Stimulated activated CD4-positive, alpha-beta T cell treated with anti-CD3 and anti-CD28 coated beads, Interleukin-15, amount 100 ng/mL, for 1 hour (primary cell): ENCODE measurements at places on chromosomes 7 and 10.

DNA sequence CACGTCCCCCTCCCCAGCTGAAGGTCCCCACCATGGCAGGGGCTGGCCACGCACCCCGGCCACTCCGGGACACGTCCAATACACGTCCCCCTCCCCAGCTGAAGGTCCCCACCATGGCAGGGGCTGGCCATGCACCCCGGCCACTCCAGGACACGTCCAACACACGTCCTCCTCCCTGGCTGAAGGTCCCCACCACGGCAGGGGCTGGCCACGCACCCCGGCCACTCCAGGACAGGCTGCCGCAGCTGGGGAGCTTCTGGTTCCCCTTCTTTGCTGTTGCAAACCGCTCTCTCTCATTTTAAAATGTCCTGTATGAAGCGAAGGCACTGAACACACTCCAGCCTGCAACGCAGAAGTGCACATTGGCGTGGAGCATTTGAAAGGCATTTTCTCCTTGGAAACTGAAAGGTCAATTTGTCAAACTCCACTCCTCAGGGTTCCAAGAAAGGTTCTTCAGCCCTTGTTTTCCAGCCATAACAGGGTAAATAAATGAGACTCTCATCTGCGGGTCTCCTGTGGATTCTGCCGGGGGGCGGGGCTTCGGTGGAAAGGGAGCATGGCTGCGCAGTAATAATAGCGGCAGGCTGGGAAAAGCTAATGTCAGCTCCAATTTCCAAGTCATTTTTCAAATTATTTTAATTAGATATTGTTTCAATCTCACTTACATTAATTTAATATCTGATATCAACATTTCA, 580.3 kb downstream of the DNAJB6 start:
- no peak for DNase-seq

- no peak for DNase-seq
These were observed 371.4 kb downstream of the PHTF2 start for GRCh38 chr7:78169992-78170391.

GRCh38 chr7:33750177-33750576, 155.2 kb upstream of the BMPER start:
- no peak for DNase-seq

DNA sequence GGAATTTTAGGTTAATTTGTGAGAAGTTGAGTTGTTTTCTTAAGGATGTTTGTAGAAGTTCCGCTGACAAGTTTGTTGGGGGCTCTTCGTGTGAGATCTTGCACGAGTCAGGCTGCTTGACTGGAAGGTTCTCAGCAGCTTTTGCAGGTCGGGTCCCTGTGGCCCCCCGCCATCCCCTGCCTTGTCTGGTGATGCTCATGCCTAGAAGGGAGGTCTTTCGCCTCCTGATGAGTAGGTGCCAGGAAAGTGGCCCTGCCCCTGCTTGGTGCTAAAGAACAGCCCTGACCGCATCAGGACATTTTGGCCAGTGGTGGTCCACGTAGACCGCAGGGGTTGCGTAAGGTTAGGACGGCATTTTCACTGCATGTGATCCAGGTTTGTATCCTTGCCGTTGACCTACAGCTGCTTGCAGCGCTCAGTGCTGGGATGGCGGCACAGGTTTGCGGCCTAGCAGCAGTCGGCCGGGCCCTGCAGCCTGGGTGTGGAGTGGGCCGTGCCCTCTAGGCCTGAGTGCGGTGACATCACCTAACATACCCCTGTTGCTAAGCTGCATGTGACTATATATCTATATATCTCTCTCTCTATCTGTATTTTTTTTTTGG, 62.4 kb downstream of the DNAJB6 start:
- no peak for DNase-seq

DNA sequence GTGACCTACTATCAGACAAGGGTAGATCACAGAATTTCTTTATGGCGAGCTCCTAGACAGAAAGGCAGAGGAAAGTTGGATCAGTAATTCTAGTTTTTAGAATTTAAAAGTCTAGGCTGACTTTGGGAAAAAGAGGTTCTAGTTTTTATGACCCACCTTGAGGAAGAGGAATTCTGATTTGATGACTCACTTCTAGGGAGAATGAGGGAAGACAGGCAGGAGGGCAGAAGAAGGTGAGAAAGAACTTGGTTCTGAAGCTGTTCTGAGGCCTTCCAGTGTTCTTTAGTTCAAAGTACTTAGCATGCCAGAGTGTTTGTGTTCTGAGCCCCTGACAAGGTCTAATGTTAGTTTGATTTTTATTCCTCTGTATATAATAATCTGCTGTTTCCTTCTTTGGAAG, 97.2 kb downstream of the PODXL start:
- no peak for DNase-seq

DNA sequence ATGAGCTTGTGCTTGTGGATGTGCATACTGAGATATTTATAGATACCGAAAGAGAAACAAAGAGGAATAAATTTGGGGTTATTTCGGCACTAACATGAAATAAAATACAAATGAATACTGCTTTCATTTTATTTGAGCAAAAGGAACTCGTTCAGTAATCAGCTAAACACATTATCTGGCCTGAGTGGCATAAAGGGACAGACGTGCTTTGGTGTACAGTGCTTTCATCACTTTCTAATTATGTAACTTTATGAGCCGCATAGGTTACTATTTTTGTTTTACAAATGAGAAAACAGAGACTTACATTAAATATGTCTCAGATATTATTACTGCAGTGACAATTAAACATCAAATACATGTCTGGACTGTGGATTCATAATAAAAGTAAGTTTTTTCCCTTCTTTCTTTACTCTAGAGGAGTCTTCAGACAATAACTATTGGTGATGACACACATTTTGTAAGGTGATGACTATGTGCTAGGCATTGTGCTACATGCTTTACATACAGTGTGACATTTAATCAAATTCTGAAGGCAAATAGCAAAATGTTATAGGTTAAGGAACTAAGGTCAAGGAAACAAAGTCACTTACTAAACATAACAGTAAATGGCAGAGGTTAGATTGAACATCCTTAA, 503.3 kb downstream of the SORCS1 start:
- DNase-seq, result no peak

- DNase-seq, result no peak
These were observed 25.2 kb downstream of the IMMP2L start for GRCh38 chr7:111537134-111537533.

- no peak for DNase-seq
These were observed 32.2 kb downstream of the DGKB start for GRCh38 chr7:14870394-14870793.

GRCh38 chr7:157975401-157976372, 611.9 kb downstream of the PTPRN2 start:
- no peak for DNase-seq

DNA sequence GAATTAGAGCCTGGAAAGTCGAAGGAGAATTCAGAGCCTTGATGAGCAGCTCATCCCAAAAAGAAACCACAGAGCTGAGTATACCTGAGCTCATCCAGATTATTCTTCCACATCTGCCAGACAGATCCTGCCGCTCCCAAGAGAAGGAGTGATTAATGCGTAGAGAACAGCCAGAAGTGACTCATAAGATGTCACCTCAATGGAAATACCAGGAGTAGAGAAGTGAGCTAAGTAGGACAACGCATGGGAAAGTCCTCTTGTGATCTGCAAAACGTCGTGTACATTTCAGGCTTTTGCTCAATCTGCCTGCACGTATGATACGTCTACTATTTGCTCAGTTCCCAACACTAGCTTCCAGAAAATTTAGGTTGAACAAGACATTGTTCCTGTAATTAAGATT, 230.5 kb upstream of the AUTS2 start:
- DNase-seq, result no peak

DNA sequence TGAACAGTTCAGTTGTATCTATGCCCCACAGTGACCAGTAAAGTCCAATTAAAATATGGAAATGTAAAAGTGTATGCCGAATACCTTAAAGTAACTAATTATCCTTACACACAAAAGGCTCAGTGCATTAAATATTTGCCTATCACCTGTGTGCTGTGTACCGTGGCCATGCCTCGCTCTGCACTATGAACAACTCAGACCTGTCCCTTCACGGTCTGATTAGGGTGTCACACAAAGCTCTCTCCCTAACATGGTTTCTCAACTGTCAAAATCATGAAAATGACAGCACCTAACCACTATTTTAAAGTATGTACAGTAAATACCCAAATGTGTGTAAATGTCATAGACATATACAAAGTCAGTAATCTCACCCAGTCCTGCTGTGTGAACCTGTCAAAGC, 43.1 kb downstream of the STK17A start:
- DNase-seq, result no peak

DNA sequence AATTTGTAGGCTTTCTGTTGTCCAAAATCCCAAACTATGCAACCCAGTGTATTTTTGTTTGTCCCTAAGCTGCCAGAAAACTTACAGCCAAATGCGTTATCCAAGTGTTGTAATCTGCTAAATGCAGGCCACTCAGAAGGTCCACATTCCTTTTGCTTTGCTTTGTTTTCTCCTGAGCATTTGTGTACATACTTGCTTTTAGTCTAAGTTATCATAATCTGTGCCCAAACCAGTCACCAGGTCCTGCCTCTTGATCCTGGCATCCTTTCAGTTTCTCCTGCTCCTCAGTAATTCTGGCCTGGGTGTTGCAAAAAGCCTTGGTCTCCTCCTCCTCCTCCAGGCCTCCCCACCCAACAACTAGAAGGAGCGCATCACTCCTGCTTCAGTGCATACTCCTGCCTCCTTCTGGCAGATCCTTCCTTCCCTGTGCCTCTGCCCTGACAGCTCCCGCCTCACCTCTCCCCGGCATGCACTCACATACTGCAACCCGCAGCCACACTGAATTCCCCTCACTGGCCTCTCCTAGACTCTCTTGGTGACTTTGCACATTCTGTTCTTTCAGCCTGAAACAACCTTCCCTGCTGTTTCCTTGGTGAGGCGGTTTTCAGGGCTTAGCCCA, 2.3 kb downstream of the DENND2A start:
- DNase-seq, result no peak

DNA sequence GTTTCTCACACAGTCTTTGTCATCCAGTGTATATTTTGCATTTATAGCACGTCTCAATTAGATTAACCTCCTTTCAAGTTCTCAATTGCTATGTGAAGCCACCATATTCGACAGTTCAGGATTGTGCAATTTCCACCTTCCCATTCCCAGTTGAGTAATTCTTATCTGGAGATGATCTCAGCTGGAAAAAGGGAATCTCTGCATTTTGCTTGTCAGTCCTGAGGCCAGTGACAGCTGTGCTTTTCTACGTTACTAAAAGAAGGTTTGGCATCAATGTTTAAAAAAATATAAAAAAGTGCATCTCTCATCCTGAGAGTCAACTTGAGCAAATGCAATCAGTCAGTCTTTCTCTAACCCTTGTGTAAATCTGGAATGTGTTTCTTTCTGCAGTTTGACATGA, 247.7 kb downstream of the PRKG1 start:
- DNase-seq, result no peak

DNA sequence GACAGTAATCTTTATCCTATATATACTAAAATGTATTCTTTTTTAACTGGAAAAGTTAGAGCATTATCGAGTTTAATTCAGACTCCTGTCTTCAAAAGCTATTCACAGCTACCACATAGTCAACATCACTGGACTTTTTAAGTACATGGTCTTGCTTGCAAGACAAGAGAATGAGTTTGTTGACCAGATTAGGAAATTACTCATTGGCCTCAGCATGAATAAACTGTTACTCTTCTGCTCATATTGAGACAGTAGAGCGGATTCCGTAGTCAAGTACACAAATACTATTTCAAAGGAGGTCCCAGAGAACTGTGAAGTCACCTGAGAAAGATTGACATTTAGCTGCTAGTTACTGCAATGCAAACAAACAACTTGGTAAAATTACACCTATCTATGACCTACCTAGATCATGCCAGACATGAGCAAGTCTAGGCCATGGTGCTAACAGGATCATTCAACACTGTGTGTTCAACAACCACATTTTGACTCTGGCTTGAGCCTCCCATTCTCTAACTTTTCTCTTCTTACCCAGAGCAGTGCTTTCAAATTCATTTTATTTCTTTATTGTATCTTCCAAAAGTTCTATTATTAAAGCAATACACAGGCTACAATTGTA, 280.9 kb downstream of the NEBL start:
- DNase-seq, result no peak

GRCh38 chr7:4225881-4226523, 456.1 kb upstream of the FOXK1 start:
- no peak for DNase-seq
